ENCODE measurements at places on chromosomes 1 and 21.
A peak's percentile ranks its signal among the peaks of the same experiment; 100 is the strongest.

DNA sequence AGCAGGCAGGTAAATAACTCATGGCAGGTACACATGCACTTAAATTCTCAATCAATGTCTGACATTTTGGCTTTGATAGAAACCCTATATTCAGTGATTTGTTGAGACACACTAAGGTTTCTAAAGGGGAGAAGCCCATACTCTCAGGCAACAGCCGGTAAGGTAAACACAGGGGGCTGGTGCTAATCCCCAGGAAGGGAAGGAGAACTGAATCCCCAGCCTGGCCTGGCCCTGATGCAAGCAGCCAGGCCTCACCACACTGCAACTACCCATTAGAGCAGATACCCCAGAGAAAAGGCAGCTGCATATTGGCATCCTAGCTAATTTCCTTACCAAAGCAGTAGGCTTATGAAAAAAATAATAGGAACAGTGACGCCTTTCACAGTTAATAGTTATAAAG lies 116.5 kb upstream of the LRRC7 start:
- no peak for DNase-seq

DNA sequence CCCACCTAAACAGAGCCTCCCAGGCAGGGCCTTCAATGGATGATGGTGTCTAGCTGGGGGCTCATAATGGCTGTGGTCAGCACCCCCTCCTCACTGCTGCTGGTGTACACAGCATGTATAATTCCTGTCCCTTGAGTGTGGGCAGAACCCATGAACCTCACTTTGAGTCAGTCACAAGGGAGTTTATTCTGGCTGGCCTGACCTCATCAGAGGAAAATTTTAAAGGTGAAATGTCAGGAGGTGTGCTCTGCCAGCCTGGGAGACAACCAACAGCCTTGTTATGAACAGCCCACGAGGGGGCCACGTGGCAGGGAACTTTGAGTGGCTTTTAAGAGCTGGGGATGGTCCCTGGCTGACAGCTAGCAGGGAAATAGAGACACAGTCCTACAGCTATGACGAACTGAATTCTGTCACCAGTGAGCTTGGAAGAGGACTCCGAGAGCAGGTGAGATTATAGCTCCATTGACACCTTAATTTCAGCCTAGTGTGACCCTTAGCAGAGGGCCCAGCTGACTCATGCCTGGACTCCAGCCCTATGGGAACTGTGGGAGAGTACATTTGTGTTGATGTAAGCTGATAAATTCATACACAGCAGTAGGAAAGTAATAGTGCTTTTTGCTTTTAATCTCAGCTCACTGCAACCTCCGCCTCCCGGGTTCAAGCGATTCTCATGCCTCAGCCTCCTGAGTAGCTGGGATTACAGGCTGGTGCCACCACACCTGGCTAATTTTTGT lies 73.5 kb upstream of the RUNX3 start:
- DNase-seq = no peak

GRCh38 chr1:9715536-9716226 lies 64.2 kb downstream of the PIK3CD start:
- DNase-seq = no peak

DNA sequence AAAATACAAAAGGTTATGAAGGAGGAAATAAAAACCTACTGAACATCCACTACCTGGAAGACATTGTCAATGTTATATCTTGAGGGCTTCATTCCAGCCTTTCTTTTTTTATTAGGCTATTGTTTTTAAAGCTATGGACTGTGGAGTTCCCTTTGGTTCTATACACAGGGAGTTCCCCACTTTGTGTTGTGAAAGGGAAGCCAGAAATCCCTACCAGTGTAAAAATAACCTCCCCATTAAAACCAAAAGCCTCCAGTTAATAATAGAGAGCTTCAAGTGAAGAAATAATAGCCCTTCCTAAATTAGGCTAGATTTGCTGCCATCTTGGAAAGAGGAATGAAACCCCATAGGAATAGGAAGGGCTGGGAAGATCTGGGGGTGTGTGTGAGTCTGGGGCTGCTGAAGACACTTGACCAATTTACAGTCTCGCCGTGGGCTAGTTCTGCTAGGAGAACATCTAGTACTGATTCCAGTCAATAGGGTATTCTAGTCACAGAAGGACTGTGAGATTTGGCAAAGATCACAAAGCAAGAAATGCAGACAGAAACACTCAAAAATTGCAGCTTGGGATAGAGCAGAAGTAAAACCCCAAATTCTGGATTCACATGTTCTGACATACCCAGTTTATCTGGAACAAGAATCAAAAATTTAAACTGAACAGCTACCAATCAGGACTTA lies 32.4 kb upstream of the PTGFRN start:
- DNase-seq = no peak

DNA sequence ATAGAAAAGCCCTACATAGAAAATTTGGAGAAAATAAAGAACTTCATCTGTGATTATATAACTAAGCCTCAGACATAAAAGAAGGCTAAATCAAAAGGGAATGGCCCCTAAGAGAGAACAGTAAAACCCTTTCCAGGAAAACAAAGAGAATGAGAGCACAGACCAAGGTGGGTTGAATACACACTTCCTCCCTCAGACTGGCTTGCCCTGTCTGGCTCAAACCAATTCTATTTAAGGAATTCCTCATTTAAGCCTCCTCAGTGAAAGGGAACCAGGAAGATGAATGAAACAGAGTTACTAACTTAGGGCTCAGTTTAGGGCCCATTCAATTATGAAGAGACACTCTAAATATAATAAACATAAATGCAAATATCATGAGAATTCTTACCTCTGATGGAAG lies 10.6 kb upstream of the SYT14 start:
- no peak for DNase-seq

- no peak for DNase-seq
Observed at GRCh38 chr1:51247499-51247898, 11.4 kb downstream of the RNF11 start.

DNA sequence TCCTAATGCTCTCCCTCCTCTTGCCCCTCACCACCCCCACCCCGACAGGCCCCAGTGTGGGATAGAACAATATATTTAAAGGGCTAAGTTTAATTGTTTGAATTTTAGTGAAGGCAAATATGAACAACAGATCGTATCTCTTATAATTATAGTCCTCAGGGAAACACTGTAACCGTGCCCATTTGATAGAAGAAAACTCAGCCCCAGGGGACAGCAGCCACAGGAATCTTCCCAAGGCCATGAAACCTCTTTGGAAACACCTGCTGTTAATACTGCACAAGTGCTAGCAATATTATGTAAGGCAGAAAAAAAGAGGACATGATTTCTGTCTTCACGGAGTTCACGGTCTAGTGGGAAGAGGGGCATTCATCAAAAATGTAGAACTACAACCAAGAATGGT lies 142.2 kb downstream of the URB2 start:
- DNase-seq = no peak

GRCh38 chr1:69221524-69221923 lies 346.2 kb upstream of the LRRC7 start:
- DNase-seq = no peak

GRCh38 chr1:193183019-193183627 lies 3.3 kb downstream of the B3GALT2 start:
- peak; percentile 24 for DNase-seq

GRCh38 chr1:50424884-50425375 lies 1.7 kb upstream of the DMRTA2 start:
- DNase-seq = no peak

GRCh38 chr1:54051933-54052430 lies 1.0 kb downstream of the TMEM59 start:
- no peak for DNase-seq

GRCh38 chr21:42055425-42055824 lies 15.7 kb upstream of the UMODL1 start:
- DNase-seq = no peak

GRCh38 chr1:184186167-184186566 lies 134.6 kb downstream of the TSEN15 start:
- no peak for DNase-seq

- no peak for DNase-seq
Observed at GRCh38 chr1:74429580-74429979, 82.8 kb downstream of the LRRC53 start.

GRCh38 chr1:48524892-48525467 lies 53.0 kb upstream of the SPATA6 start:
- DNase-seq = no peak

DNA sequence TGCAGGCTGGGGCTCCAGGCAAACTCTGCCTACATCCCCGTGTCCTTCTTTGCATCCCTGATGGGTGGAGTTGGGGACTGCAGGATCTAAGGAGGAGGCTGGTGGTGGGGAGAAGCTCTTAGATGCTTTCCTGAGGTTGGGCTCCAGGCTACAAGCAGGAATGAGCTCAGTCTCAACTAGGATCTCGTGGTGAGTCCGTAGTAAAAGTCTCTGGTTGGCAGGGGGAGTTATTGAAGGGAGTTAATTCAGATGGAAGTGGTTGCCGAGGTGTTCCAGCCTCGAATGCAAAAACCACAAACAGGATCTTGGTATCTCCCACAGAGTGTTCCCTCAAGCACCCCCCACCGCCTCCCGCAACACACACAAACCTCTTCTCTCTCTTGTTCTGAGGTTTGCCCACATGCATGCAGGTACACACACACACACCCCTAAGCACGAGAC lies 35.0 kb downstream of the TMCC2 start:
- DNase-seq = no peak

DNA sequence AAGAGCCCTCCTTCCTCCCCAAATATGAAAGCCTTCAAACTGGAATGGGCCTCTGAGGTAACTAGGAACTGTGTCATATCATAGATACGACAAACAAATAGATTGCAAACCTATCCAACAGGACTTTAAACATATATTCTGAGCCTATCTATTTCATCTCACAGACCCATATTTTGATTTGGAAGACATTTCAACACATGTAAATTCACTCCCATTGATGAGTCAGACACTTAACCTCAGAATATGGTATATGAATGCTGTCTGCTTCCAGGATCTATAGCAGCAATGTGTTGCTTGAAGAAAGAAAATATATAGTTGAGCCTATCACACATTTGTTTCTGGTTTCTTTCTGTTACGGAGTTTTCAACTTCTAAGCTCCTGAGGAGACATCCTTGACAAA lies 221.9 kb upstream of the SAMSN1 start:
- DNase-seq = no peak

DNA sequence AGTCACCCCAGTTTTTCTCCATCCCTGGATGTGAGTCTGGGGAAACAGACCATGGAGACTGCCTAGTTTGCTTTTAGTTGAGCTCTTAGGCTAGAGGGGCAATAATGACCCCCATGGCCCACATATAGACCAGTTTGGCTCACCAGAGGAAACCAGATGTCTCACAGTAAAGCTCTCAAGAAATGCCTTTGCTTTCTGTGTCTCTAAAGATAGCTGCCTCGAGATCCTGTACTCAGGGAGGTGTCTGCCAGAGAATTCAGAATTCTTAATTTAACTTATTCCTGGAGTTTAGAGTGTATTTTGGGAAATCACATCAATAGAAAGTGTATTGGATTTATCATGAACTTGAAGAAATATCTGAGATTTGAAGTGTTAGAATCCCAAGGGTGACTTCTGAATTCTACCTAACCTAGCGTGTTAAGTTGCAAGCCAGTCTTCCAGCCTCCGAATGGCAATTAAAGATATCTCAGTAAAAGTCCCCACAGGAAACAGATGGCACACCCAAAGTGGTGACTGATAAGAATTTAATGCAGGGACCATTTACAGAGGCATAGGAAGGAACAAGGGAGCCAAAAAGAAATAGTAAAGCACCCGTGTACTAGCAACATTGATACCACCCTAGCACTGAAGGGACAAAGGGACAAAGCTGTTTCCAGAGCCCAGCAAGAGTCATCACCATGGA lies 37.1 kb downstream of the STYXL2 start:
- DNase-seq = no peak

DNA sequence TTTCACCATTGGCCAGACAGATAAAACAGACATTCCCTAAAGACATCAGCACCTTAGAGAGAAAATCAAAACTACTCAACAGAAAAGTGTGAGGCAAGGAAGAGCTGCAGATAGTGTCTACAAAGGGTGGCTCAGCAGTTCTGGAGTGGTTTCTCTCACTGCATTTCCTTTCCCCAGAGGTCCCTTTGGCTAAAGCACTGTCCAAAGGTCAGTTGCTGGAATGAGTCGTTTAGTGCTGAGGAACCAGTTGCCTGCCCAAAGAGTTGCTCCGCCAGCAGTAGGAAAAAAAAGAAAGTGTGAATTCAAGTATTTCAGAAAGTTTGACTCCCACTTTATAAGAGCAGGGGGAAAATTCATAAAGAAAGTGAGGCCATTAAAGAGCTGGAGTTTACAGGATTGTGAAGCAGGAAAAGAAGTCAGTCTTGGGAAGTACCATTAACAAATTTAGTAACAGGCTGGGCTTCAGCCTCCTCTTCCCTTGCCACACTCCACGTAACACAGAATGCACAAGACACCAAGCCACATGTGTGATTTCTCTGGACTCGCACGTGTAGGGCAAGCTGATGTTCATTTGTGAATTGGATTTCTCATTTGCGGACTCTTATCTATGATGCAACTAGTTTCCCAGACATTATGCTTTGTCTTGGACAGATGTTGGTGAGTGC lies 122.2 kb downstream of the RUNX1 start:
- no peak for DNase-seq

DNA sequence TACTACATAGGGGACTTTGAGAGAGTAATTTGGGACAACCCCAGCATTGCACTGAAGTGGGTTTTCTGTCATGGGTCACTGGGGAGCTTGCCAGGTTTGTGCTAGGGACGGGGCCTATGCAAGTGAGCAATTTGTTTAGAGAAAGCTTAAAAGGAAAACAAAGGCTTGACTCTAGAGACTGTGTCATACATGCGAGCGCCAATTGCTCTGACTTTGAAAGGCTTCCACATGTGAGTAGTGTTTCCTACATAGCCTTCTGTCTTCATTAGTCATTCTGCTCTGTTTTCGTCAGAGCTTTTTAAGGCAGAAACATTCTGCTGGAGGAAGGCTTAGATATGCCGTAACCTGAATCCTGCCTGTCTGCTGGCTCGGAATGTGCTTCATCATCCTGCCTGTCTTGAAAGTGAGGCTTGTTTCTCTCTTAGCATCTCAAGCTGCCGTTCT lies 28.4 kb downstream of the TRIM45 start:
- DNase-seq = no peak

DNA sequence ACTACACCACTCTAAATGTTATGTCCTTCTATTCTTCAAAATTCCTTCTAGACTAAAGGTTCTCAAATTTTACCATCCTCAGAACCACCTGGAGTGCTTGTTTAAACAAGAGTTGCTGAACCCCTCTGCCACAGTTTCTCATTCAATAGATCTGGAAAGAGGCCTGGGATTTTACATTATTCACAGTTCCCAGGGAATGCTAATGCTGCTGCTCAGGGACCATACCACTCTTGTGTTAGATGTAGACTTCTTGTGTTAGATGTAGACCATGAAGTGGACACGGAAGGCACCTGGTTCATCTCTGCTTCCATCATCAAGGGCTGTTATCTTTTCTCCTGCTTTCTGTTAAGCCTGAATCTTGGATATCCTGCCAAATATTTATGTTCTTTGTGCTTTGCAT lies 31.3 kb upstream of the CCN1 start:
- no peak for DNase-seq

GRCh38 chr1:30409476-30410152 lies 313.8 kb downstream of the MATN1 start:
- no peak for DNase-seq

DNA sequence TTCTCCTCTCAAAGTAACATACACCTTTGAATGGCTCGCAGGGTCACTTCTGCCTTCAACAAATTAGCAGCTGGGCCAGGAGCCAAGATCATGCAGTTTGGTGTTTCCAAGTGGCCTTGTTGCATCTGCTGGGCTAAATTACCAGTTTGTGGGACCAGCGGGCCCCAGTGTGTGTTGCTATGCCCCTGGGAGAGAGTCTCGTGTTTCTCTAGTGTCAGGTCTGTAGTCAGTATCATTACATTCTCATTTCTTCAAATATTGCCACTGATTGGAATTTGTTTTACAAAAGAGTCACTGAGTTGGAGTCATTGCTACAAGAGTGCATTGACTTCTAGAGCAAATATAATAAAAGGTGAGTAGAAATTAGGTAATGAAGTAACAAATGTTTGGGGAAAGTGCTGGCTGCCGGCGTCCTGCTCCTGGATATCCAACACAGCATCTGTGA lies 35.5 kb downstream of the RHOU start:
- DNase-seq = no peak
